Lung (tissue), 17 donors: ENCODE measurements at places on chromosomes 12 and 14.

- DNase-seq, result no peak
Measured at GRCh38 chr14:83294941-83295340, 1761.3 kb upstream of the SEL1L start.

- no peak for DNase-seq
Measured at GRCh38 chr14:101480022-101480746, 81.1 kb upstream of the DIO3 start.

DNA sequence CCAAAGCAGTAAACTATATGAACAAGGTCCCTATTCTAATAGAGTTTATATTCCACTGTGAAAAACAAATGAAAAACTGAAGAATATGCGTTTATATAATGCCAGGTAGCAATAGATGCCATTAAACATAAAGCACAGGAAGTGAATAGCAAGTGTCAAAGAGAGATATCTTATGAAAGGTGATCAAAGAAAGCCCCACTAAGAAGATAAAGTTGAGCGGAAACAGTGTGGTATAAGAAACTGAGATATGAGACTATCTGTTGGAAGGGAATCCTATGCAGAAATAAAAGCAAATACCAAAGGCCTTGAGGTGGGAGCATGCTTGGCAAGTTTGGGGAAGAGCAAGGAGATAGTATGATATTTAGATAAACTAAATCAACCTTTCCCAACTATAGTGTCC is 123.1 kb upstream of the FAR2 start:
- no peak for DNase-seq

GRCh38 chr14:39367387-39367751 is 64.9 kb downstream of the FBXO33 start:
- DNase-seq, result no peak

DNA sequence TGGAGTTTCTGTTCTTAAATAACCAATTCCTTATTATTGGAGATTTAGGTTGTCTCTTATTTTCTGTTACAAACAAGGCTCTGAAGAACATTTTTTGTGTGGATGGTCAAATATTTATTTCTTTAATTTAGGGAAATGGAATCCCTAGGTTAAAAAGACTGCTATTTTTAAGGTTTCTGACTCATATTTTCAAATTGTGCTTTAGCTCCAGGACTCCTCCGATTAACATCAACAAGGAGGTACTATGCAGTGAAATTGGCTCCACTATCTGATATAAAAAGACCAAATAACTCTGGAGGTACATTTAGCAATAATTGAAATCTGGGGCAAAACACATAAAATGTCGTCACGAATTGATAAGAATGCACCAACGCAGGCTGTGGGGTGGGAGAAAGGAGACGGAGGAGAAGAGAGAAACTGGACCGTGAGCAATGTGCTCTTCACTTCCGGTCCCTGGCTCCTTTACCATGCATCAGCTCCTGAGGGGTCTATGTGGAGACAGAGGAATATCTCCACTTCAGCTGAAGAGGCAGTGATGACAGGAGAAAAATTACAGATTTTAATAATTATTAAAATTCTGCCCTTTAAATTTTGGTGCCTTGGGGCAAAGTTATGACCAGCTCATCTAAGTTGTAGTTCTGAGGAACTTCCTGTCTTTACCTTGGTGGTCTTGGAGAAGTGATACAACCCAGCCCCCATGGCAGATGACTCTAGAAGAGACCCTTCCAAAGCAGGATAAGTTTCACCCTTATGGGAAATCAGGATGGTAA is 90.2 kb upstream of the BTG1 start:
- no peak for DNase-seq

DNA sequence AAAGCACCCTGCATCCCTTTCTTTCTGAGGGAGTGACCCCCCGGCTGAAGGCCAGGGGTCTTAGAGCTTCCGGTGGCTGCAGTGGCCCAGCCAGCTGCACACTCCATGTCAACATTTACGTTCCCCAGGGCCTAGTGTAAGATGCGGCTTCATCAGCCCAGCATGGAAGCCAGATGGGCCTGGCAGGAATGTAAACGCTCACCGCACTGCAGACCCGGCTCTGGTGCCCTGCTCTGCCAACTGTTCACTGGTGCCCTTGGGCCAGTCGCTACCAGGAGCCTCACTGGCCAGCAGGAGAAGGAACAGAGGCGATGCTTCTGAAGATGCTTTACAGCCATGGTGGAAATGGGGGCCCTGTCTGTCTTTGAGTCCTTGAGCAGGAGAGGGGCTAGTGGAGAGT is 8.6 kb upstream of the TMEM119 start:
- no peak for DNase-seq

GRCh38 chr12:115158816-115159215 is 474.8 kb upstream of the TBX3 start:
- peak; percentile 9 for DNase-seq

GRCh38 chr12:115386946-115387345 is 703.0 kb upstream of the TBX3 start:
- peak; percentile 33 for DNase-seq

DNA sequence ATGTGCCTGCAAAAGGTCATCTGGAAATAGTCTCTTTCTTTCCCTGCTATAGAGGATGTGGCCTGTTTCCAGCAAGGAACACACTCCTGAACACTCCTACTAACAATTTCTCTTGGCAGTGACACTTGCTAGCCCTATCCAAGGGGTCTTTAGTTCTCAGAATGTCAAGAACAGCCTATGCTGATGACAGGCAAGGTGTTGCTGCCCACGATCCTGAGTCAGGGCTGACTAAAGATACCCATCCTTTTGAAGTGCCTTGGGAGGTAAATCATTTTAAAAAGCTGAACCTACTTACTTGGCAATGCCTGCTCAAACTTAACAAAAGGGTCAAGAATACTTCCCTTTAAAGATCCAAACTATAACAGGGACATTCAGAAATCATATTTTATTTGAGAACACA is 1146.4 kb downstream of the VRK1 start:
- no peak for DNase-seq

DNA sequence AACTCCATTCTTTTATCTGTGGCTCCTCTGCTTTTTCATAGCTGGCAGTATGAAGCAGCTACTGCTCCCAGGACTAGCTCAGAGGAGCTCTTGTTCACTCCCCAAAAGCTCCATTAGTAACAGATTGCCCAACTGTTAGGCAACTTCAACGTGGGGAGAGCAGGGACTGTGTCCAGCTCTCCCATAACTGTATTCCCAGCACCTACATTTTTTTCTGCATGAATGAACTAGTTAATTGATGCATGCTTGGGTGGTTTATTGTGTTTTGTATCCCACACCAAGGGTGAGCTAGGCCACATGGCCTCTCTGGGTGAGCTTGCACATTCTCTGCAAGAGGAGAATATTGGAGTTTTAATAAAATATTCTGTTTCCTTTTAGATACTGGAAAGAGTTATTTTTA is 15.2 kb downstream of the STON2 start:
- no peak for DNase-seq

DNA sequence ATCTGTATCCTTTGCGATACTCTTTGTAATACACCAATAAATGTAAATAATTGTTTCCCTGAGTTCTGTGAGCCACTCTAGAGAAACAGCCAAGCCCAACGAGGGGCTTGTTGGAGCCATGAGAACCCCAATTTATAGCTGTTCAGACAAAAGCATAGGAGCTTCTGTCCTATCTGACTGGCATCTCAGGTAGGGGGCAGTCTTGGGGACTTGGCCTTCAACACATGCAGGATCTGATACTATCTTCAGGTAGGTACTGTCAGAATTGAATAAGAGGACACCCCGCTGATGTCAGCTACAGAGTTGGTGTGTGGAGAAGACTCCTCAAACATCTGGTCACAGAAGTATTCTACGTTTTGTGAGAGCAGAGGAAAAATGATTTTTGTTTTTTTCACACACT is 25.3 kb downstream of the TXNDC16 start:
- DNase-seq, result no peak

GRCh38 chr14:69079747-69080146 is 73.2 kb downstream of the DCAF5 start:
- no peak for DNase-seq

- DNase-seq, result no peak
Measured at GRCh38 chr12:25308756-25309155, 58.0 kb upstream of the KRAS start.

DNA sequence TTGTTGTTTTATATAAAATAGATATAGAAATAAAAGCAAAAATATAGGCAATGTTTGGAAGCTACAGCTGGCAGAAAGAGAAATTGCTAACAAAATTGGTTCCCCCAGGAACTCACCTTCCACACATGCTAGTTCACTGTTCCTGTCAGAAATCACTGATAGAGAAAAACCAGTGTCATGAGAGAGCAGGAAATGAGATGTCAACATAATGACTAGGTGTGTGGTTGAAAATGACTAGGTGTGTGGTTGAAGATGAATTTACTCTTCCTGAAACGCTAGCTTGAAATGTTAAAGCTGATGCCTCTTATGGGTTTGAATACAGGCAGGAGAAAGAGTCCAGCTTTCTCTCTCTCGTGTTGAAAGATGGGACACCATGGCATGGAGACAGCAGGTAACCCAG is 216.3 kb downstream of the C12orf42 start:
- DNase-seq, result no peak
